ENCODE measurements at places on chromosomes 11 and 22.
A peak's percentile ranks its signal among the peaks of the same experiment; 100 is the strongest.

GRCh38 chr11:823441-824291, 4.1 kb upstream of the CRACR2B start:
- DNase-seq: no peak

GRCh38 chr11:68724293-68724692, 27.0 kb downstream of the TESMIN start:
- no peak for DNase-seq

DNA sequence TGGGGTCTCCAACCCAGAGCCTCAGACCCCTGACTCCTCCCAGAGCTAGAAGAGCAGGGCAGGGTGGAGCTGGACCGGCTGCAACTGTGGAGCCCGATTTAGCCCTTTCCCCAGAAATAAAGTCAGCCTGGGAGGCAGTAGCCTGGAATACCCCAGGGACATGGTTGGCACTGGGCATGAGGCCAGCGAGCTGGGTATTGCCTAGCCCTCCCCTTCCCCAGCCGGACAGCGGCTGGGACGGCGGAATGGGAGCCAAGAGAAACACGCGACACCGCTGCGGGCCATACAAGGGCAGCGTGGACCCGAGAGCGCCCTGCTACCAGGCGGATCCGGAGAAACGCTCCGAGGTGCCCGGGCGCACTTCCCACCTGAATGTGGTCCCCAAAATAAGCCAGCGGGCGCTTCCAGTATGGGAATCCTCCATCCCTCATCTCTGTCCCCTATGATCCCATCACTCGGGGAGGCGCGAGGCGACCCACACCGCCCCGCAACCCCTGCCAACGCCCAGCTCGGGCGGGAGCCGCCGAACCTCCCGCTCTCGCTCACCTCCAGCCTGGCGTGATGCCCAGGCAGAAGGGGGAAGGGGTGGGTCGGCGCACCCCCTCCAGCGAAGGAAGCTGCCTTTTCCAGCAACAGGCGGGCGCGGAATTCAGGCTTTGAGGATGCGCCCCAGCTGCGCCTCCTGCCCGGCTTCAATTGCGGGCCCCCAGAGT, 758 bp downstream of the MCAM start:
- DNase-seq: peak; percentile 56

DNA sequence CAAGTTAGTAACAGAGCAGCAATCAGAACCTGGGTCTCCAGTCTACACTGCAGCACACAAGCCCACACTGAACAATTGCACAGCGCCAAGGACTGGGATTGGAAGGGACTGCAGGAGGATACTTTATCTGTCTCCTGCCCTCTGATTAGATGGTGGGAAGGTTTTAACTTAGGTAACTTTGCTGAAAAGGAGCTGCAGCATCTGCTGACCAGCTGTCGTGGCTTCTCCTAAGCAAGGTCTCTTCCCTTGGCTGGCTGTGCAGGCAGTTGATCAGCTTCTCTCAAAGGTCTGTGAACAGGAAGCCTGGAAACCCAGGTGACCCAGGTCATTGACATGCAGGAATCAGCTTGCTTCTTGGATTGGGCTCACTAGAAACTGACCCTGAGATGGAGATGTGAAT, 82.4 kb downstream of the ISX start:
- DNase-seq: no peak

GRCh38 chr11:761526-762108, 14.4 kb downstream of the TALDO1 start:
- DNase-seq: no peak

GRCh38 chr11:48088682-48089050, 108.3 kb downstream of the PTPRJ start:
- peak; percentile 53 for DNase-seq

- no peak for DNase-seq
These were observed 21.0 kb upstream of the PPP6R3 start for GRCh38 chr11:68439355-68440065.

DNA sequence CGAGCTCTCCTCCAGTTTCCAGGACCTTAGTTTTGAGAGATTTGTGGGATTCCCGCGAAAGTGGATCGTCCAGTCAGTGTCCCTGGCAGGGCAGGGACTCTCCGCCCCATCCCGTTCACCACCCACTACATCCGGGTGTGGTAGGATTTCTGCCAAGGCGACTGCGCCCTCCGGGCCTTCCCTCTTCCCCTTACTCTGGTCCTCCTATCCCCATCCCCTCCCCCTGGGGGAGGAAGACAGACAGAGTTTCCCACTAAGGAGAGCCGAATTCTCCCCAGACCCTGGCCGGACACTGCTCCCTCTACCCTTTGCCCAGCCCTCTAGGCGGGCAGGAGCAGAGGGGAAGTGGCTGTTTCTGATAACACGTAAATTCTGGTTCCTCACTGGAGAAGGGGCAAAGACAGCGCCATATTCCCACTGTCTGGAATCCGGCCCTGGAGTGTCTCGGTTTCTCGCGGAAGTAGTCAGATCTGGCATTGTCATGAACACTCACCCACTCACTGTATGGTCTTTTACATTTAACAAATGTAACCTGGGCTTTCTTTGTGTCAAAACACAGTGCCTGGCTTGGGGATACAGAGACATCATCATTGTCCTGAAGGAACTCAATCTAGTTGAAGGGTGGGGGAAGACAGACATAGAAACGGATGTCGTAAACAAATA, 1.1 kb upstream of the NECTIN1 start:
- no peak for DNase-seq

DNA sequence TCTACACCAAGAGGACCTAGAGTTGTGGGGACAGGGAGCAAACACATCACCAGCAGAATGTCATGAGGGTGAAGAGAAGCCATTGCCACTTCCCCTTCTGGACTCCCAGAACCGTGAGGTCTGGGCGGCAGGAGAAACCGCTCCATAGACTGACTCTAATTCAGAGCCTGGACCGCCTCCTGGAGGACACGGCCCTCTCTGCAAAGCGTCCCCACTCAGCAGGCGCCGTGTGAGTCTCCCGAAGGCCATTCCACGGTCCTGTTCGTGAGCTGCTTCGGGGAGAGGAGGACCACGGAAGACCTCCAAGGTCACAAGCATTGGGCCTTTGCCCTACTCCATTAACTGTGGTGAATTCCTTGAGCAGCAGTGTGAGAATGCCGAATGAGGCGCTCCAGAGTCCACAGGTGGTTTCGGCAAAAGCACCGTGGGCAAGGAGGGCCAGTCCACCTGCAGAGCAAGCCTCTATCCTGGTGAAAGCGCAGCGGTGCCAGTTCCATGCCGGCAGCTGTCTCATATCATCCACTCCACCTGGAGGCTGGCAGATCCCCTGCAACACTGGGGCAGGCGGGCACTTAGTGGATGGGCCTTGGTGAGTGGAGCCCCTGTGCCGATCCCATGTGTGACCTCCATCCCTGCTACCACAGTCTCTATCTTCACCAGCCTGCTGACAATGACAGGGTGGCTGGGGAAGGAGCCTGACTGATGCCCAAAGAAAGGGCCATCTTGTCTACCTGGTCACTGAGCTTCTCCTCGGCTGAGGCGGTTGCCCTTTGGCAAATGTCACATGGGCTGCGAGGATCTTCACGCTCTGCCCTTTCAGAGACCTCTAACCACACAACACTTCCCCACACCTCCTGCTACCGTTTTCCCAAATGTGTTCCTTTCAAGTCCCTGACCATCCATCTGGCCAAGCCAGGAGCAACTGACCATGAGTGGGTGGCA, 7.5 kb downstream of the C11orf21 start:
- no peak for DNase-seq

GRCh38 chr11:1219834-1220815, 2.7 kb upstream of the MUC5B start:
- DNase-seq: no peak

DNA sequence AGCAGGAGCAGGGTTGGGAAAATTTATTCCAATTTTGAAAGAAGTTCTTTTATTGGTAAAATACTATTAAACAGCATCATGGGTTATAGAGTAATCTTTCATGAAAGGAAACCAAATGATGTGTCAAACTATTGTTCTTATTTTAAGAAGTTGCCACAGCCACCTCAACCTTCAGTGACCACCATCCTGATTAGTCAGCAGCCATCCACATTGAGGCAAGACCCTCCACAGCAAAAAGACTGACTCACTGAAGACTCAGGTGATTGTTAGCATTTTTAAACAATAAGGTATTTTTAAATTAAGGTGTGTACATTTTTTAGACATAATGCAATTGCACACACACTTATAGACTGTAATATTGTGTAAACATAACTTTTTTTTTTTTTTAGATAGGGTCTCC, 3.7 kb upstream of the HEPHL1 start:
- no peak for DNase-seq

DNA sequence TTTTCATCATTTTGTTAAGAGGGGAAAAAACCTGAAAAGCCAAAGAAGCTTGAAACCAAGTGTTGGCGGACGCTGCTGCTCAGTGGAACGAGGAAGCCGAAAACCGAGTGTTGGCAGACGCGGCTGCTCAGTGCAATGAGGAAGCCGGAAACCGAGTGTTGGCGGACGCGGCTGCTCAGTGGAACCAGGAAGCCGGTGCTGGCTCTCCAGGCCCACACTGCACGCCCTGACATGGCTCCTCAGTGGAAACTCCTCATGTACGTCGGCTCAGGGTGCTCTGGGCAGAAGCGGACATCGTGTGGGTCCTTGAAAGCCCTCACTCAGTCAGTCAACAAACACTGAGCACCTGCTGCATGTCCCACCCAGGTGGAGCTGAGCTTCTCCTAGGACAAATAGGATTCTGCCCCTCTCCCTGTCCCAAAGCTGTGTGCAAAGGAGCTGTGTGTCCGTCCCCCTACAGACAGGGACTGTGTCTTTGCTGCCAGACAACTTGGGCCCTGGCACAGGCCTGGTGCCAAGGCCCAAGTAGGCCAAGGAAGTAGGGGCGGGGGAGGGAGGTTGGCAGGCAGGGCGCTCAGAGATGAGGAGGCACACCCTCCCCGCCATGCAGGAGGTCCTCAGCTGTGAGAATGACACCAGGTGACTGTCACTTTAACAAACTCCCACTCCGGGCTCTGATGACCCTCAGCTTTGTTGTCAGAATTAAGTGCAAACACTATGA, 37.3 kb downstream of the PHF21B start:
- DNase-seq: no peak

- DNase-seq: no peak
These were observed 59.0 kb upstream of the KCNQ1OT1 start for GRCh38 chr11:2758751-2759150.

- DNase-seq: no peak
These were observed at the start of gene MRGPRX3 for GRCh38 chr11:18132341-18132740. TSS of gene MRGPRX3 (plus strand) at chr11:18132571. CDS start at chr11:18137203, 4,632 bp downstream.

GRCh38 chr22:42258126-42258525, 12.3 kb downstream of the TCF20 start:
- no peak for DNase-seq

DNA sequence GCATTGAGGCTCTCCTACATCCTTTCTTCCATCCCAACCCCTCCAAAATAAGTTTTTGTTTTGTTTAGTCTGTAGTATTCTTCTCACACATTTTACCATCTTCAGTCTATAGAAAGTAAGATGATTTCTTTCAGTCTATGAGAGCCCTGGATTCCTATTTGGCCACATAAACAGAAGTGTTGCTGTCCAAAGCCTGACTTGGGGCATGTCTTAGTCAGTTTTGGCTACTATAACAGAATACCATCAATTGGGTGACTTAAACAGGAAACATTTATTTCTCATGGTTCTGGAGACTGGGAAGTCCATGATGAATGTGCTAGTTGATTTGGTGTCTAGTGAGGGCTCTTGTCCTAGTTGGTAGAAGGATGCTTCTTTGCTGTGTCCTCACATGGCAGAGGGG, 146.8 kb upstream of the DDI1 start:
- no peak for DNase-seq

DNA sequence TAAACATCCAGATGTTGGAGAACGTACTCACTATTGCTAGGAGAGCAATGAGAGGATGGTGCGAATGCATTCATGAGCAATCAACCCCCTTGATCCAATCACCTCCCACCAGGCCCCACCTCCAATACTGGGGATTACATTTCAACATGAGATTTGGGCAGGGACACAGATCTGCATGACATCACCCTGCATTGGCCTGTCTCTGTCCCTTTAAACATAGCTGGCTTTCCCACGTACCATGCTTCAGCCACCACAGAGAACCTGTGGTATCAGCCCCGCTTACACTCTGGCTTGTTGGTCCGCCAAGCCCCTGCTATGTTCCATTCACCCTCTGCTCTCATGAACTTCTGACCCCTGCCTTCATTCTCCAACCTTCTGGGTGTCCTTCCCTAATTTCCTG, 157.5 kb upstream of the E2F8 start:
- no peak for DNase-seq

GRCh38 chr22:36328635-36329253, 59.0 kb downstream of the MYH9 start:
- DNase-seq: no peak

DNA sequence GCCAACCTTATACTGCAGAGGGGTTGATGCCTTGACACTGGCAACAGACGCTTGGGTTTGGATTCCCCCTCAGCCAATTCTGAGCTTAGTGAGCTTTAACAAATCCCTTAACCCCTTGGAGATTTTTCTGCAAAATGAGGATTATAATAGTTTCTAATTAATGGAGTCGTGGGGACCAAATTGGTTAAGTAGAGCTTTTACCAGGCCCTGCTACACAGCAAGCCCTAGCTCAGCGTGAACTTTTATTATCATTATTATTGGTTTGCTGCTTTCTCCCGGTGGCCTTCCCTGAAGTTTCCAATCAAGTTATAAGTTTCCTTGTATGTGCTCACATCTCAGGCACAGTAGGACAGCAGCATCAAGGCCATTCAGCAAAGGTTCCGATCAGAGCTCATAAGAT, 156.6 kb upstream of the GUCY1A2 start:
- no peak for DNase-seq

GRCh38 chr22:29158546-29158945, 47.1 kb upstream of the EMID1 start:
- no peak for DNase-seq

GRCh38 chr22:29043906-29044575, 17.6 kb downstream of the C22orf31 start:
- no peak for DNase-seq

GRCh38 chr11:66978717-66979116, 3.6 kb downstream of the C11orf86 start:
- no peak for DNase-seq

- DNase-seq: no peak
These were observed 29.3 kb downstream of the CELF1 start for GRCh38 chr11:47523490-47524225.

GRCh38 chr11:45383224-45383623, 97.1 kb upstream of the SYT13 start:
- no peak for DNase-seq

- no peak for DNase-seq
These were observed 68.8 kb downstream of the CD44 start for GRCh38 chr11:35207471-35208403.

Data from NCI-H446 treated with DMSO at 0.1 percent for 48 hours (cell line).